PC-3 (cell line): ENCODE measurements at places on chromosomes 2 and 18.
A peak's percentile ranks its signal among the peaks of the same experiment; 100 is the strongest.

DNA sequence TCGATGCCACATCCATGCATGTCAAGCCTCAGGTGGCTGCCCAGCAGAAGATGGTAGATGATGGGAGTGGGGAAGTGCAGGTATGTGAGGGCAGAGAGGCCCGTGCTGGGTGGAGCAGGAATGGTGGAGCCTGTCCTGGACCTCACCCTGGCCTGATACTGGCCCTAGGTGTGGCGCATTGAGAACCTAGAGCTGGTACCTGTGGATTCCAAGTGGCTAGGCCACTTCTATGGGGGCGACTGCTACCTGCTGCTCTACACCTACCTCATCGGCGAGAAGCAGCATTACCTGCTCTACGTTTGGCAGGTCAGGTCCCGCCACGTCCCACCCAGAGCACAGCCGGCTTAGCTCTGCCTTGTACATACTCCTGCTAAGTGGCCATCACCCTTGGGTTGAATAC lies 13.0 kb downstream of the VIL1 start:
- DNase-seq = no peak

DNA sequence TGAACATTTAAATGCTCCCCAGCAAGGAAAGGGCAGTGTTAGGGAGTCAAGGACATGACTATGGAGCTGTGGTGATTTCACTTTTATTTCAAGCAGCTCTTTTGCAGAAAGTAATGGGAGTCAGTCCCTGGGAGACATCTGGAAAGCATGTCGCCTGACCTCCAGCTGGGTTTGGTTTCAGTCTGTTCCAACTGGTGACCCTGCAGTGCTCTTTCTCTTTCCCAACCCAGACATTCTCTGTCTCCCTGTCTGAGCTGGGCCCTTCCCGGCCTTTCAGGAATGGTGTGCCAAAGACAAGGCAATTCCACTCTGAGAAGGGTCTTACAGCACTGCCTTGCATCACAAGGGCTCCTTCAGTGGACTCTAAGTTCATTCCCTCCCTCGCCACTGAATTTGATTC lies 323.2 kb downstream of the OSR1 start:
- no peak for DNase-seq

- DNase-seq = no peak
Measured at GRCh38 chr2:142557391-142557790, 320.1 kb upstream of the KYNU start.

DNA sequence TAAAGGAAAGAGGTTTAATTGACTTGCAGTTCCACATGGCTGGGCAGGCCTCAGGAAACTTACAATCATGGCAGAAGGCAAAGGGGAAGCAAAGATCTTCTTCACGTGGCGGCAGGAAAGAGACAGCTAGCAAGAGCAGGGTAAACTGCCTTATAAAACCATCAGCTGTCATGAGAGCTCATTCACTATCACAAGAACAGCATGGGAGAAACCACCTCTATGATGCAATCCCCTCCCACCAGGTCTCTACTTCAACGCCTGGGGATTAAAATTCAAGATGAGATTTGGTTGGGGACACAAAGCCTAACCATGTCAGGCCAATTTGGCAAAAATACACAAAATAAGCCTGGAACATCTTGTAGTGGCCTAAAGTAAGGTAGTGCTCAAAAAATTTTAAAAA lies 152.6 kb downstream of the COL6A3 start:
- no peak for DNase-seq

- DNase-seq = no peak
Measured at GRCh38 chr2:30193104-30193681, 38.1 kb upstream of the LBH start.

- DNase-seq = peak; percentile 74
Measured at GRCh38 chr2:143686585-143687164, 557.5 kb downstream of the ARHGAP15 start.

- DNase-seq = peak; percentile 19
Measured at GRCh38 chr18:41461114-41461513, 493.9 kb upstream of the PIK3C3 start.
